ENCODE measurements at places on chromosomes 1 and 21.
A peak's percentile ranks its signal among the peaks of the same experiment; 100 is the strongest.

DNA sequence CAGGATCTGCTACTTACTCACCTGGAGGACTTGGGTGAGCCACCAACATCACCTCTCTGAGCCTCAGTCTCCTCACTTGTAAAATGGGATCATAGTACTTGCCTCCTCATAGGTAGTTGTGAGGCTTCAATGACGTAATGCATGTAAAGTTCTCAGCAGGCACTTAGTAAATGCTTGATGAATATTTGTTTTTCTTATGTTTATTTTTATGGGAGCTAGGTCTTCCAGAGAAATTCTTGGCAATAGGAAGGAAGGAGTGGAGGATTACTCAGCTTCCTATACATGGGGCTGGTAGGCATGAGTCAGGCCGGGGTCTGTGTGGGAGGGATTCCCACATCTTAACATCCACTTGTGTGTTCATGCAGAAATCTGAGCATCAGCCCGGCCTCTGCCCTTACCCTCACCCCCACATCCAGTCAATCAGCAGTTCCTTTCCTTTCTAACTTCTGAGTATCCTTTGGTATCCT lies 95.4 kb upstream of the USP24 start:
- DNase-seq: no peak

- DNase-seq: no peak
Observed at GRCh38 chr1:99738858-99739465, 27.5 kb downstream of the FRRS1 start.

- DNase-seq: no peak
Observed at GRCh38 chr1:81547912-81548303, 252.8 kb upstream of the ADGRL2 start.

DNA sequence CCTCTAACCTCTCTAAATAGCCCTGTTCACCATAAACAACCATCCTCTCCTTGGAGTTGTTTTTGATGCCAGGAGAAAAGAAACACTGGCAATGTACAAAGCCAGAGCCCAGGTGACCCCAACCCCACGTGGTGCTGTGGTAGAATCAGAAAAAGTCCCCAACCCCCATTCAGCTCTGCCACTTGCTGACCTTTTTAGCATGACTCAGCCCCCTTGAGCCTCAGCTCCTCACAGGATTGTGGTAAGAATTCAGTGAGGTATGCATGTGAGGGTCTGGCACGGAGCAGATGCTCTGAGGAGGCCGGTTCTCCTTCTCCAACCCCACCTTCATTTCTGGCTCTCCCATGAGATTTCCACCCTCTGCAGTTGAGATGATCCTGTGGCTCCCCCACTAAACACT lies 11.1 kb upstream of the CHI3L1 start:
- no peak for DNase-seq

- no peak for DNase-seq
Observed at GRCh38 chr1:153355445-153356071, 2.1 kb upstream of the S100A9 start.

DNA sequence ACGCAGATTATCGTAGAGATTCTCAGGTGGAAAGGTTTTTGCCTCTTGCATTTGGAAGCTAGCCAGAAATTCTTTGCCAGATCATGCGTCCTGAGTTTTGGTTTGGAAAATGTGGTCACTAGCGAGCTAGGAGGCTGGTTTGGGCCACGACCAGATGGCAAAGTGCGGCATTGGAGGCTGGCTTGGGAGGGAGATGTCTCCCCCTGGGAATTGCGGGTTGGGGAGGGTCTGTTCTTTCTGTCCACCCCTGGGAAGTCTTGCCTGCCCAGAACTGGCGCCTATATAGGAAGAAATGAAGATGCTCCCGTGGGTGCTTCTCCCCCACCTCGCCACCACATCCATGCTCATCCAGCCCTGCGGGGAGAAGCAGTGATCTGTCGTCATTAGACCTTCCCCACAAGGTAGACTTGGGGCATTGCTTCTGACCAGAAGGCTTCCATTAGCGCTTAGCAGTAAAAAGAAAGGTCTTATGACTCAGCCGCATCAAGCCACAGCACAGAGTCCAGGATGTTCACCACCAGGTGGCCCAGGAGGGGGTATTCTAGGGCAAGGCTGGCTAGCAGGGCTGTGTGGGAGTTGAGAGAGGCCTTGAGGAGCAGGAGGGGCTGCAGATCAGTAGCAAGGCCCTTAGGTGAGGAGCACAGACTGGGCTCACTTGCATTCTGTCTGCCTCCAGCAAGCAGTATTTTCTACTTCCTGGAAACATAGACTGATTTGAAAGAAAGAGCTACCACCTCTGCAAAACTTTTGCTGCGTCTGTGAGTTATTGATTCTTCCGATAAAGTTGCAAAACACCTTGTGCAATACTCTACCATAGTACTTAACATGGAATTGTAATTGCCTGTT lies 1.5 kb upstream of the PTP4A2 start:
- peak; percentile 60 for DNase-seq

GRCh38 chr1:232765542-232765941 lies 39.7 kb upstream of the MAP10 start:
- DNase-seq: no peak

GRCh38 chr1:243916160-243916559 lies 66.1 kb upstream of the AKT3 start:
- DNase-seq: no peak

DNA sequence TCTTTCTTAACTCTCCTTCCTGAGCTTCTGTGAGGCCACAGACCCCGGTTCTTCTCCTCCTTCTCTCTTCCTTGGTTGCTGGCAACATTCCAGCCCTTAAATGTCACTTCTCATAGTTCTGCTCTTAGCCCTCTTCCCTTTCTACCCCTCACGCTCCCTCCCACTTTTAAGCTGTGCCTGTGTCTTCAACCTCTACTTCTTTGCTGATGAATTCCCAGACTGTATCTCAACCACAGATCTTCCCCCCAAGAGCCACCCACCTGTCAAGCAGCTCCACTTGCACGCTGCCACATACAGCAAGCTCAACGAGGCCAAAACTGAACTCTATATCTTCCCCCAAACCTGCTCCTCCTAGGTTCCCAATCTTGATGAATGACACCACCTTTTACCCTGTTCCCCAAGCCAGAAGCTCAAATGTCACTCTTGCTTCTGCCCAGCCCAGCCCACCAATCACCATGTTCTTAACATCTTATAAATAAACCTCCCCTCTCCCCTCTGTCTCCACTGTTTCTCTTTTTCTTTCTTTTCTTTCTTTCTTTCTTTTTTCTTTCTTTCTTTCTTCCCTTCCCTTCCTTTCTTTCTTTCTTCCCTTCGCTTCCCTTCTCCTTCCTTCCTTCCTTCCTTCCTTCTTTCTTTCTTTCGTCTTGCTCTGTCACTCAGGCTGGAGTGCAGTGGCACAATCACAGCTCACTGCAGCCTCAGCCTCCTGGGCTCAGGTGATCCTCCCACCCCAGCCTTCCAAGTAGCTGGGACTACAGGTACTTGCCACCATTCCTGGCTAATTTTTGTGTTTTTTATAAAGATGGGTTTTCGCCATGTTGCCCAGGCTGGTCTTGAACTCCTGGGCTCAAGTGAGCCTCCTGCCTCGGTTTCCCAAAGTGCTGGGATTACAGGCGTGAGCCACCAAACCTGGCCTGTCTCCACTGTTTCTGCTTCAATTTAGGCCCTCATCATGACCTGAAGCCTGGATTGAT lies 19.8 kb upstream of the PTP4A2 start:
- no peak for DNase-seq

DNA sequence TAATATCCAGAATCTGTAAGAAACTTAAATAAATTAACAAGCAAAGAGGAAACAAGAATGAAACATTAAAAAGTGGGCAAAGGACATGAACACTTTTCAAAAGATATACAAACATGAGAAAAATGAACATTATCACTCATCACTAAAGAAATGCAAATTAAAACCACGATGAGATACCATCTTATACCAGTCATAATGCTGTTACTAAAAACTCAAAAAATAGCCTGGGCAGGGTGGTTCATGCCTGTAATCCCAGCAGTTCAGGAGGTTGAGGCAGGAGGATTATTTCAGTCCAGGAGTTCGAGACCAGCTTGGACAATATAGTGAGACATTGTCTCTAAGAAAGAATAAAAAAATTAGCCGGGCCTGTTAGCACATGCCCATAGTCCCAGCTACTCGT lies 6.1 kb downstream of the ZNF124 start:
- no peak for DNase-seq

GRCh38 chr1:32627596-32628162 lies 22.7 kb downstream of the ZBTB8OS start:
- DNase-seq: no peak

DNA sequence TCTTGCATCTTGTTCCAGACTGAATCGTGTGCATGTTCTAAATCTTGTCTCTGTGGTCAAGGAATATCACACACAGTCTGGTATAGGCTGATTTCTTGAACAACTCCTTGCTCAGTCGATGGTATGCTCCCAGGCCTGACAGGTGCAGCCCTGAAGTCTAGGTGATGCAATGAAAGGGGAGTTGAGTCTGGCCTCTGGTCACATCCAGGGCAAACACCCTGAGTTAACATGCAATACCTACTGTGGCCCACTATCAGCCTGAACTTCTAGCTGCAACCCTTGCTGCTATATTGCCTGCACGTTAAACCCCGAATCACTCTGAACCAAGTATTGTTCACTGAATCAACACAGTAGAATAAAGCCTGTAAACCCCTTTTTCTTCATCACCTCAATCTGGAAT lies 303.4 kb downstream of the USP25 start:
- DNase-seq: no peak

DNA sequence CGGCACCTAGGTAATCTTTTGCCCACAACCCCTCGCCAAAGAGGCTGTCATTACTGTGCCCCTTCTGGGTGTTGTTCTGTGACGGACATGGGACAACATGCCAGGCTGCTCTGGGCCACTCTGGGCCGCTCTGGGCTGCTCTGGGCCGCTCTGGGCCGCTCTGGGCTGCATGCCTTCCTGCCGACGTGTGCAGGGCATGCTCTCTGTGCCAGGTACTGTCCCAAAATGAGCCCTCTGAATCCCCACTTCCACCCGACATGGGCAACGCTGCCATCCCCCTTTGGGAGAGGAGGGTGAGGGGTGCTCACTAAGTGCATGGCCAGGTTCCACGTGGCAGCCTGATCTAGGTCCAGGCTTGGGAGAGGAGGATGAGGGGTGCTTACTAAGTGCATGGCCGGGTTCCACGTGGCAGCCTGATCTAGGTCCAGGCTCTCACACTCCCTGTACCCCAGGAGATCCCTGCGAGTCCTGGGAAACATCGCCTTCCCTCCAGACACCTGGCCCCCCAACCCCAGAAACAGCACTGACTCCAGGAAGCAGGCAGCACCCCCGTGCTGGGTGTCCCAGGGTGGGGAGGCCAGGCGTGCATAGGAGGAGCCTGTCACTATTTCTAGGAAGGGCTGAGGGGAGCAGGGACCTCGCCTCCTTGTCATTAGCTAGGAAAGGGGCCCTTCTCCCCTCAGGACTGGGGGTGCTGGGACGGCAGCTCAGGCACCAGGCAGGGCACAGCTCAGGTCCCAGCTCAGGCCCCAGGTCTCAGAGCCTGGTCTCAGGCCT lies 16.5 kb downstream of the TTC34 start:
- DNase-seq: no peak

DNA sequence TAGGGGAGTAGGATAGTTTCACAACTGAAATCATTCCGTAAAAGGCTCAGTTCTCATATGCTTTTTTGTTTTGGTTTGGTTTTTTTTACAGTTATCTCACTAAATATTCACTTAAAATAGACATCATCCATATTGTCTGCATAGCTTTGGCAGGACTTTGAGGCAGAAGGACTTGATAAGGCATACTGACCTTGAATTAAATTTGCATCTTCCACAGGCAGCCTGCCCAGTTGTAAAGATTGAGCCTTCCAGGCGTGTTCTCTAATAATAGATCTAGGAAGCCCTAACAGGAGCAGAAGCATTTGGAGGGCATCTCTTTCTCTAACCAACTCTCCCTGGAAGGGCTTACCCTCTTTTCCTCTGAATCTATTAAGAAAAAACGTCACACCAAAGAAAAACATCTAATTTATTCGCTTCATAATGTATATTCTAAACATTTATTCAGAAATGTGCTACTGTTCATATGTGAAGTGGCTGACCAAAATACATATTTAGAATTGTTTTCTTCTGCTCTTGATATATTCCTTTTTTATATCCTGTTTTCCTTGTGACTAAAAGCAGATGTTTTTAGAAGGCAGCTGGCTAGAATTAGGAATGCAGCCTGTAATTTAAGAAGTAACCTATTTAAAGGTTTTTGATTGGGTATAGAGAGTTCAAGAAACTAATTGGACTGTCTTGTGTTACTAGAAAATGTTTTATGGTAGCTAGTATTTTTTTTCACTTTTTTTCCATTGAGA lies 20.2 kb downstream of the DESI2 start:
- DNase-seq: no peak

Measured in stimulated activated CD8-positive, alpha-beta memory T cell treated with anti-CD3 and anti-CD28 coated beads, Interleukin-7, amount 100 ng/mL, for 1 hour (primary cell).